CD4-positive, alpha-beta T cell treated with Interleukin-12 subunit alpha and Interleukin-12 subunit beta, for 1 hour (primary cell): ENCODE measurements at places on chromosomes 2 and 18.
A peak's percentile ranks its signal among the peaks of the same experiment; 100 is the strongest.

DNA sequence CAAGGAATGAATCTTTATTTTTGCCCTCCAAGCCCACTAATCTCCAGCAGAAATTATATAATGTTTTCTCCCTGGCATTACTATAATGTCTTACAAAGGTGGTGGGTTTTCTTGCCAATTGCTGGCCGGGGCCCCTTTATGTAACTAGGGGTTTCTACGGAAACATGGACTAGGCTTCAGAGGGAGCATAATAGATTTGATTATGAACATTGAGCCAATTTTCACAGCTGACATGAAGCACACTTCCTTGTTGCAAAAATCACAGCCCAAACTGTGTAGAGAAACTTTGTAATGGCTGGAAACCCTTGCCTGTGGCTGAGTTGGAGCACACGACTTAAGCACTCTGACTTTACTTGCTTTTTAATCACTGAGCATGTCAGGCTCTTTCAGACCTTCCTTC, 3.8 kb upstream of the CYRIA start:
- DNase-seq: no peak

GRCh38 chr2:36441816-36442215, 86.2 kb downstream of the CRIM1 start:
- DNase-seq: no peak

GRCh38 chr2:201158111-201158929, 24.6 kb upstream of the CASP10 start:
- DNase-seq: peak; percentile 73

DNA sequence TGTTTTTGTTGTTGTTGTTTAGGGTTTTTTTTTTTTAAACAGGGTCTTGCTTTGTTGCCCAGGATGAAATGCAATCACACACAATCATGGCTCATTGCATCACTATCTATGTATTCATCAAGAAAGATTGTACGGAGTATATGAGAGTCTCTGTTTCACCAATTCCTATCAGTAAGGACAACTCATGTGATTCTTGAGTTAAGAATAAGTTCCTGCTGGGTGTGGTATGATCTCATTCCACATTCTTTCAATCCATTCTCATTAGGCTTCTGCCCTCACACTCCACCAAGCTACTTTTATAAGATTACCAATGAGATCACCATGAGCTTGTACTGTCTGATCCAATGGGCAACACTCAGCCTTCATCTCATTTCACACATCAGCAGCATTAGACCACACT, 9.1 kb upstream of the AP1S3 start:
- no peak for DNase-seq

DNA sequence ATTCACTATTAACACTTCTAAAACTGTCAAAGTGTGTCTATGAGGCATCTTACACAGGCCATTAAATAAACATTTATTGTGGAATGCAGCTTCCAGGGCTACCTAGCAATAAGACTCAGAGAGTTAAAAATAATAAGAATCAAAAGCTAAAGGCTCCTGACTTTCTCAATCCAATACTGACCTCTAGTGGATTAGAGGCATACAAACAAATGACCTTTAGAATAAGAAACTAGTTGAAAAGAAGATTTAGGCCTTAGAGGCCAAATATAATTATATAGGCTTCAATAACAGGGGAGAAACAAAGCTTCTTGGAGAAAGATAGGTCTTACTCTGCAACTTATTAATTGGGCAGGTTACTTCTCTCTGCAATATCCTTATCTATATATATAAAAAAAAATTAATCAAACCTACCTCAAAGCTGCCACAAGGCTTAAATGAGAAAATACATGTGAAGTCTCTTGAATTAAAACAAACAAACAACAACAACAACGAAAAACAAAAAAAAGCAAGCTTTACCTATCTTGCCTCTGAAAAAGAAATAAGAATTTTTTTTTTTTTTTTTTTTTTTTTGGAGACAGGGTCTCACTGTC, 246.1 kb downstream of the EXOC6B start:
- DNase-seq: peak; percentile 29

DNA sequence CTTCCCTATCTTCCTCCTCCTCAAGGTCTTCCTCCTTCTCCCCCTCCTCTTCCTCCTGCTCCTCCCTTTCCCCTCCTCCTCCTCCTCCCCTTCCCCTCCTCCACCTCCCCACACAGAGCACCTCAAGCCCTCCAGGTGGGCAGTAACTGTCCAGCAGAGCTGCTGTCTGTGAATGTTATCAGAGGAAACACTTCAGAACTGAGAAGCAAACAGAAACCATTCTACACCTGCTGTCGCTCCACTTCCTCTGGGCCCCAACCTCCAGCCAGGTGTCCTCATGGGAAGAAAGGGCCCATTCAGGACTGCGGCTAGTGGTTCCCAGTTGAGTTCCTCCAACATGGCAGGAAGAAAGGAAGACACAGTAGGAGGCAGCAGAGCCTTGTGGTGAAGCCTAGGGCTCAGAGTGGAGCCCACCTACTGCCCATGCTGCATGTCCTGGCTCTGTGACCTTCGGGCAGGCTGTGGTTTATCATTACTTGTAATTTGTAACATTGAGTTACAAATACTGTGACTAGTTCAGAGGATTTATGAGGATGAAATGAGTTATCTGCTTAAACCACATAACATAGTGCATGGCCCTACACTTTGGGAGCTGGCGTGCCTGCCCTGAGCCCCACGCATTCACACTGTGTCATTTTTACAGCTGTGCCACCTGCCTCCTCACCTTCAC, 165.9 kb upstream of the ID2 start:
- peak; percentile 22 for DNase-seq

GRCh38 chr2:47015206-47015605, 99.6 kb upstream of the MCFD2 start:
- DNase-seq: no peak

- DNase-seq: no peak
These were observed 864 bp downstream of the KLHL29 start for GRCh38 chr2:23385748-23386338.

GRCh38 chr2:40030456-40030975, 251.5 kb upstream of the THUMPD2 start:
- DNase-seq: no peak

DNA sequence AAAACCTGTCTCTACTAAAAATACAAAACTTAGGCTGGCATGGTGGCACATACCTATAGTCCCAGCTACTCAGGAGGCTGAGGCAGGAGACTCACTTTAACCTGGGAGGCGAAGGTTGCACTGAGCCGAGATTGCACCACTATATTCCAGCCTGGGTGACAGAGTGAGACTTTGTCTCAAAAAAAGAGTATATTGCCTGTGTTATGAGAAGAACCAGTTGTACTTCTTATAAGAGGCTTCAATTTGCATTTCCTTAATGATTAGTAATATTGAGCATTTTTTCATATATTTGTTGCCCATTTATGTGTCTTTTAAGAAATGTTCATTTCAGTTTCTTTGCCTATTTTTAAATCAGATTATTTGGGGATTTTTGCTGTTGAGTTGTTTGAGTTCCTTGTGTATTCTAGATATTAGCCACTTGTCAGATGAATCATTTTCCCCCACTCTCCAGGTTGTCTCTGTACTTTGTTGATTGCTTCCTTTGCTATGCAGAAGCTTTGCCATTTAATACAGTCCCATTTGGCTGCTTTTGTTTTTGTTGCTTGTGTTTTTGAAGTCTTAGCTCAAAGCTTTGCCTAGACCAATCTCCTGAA, 75.8 kb upstream of the LRPPRC start:
- DNase-seq: no peak

DNA sequence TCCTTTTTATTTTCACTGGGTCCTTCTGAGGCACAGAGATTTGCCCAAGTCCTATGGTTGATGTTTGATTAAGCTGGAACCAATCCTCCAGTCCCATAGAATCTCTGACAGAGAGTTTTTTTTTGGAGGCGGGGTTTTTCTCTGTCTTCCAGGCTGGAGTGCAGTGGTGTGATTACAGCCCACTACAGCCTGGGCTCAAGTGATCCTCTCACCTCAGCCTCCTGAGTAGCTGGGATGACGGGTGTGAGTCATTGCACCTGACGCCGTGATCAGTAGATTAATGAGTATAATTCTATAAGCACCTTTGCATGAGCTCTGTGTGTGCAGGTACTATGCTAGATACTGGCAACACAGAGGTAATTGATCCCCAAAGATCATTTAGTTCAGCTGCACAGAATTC, 15.3 kb upstream of the TRPM8 start:
- DNase-seq: no peak

- DNase-seq: no peak
These were observed 29.3 kb downstream of the MBP start for GRCh38 chr18:77103187-77103850.

DNA sequence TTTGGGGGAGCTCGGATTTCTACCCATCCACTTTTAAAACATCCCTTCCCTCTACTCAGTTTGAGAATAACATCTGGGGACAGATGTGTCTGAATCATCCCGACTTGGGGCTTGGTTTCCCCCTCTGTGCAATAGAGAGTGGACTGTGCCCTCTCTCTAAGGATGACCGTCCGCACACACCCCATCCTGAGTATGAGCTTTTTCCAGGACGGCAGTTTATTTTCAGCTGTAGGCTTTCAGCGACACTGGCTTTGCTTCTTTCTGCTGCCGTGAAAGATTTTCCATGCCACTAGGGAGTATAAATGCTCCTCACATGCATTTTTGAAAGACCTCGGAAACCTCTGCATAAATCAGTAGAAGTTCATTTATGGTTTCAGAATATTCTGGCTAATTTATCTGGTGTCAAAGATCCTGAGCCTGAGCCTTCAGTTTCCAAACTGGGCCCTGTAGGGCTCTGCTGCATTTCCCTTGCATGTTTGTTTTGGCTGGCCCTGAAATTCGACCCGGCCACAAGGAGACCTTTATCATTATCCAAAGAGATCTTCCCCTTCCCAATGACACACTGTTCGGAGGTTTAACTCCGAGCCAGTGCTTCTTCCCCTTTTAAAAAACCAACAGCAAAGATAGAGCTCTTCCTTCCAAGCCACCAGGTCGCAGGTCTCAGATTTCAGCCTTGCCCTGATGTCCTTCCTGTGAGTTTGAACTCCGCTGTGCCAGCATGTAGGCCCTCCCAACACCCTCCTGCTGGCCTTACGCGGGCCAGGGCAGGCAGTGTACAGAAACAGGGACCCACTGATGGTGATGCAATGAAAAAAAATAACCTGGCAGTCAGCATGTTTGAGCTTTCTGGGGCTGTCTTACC, 53.3 kb downstream of the FECH start:
- DNase-seq: no peak

GRCh38 chr2:85253890-85254289, 73.9 kb downstream of the TGOLN2 start:
- DNase-seq: no peak

GRCh38 chr2:134713176-134713575, 5.6 kb downstream of the TMEM163 start:
- no peak for DNase-seq

GRCh38 chr2:164009756-164010337, 274.0 kb upstream of the FIGN start:
- no peak for DNase-seq

GRCh38 chr2:174062934-174063333, 97.8 kb upstream of the SP3 start:
- no peak for DNase-seq

GRCh38 chr2:53784436-53784835, 2.3 kb downstream of the ASB3 start:
- no peak for DNase-seq

- DNase-seq: no peak
These were observed 50.4 kb upstream of the PPM1B start for GRCh38 chr2:44118257-44118656.

DNA sequence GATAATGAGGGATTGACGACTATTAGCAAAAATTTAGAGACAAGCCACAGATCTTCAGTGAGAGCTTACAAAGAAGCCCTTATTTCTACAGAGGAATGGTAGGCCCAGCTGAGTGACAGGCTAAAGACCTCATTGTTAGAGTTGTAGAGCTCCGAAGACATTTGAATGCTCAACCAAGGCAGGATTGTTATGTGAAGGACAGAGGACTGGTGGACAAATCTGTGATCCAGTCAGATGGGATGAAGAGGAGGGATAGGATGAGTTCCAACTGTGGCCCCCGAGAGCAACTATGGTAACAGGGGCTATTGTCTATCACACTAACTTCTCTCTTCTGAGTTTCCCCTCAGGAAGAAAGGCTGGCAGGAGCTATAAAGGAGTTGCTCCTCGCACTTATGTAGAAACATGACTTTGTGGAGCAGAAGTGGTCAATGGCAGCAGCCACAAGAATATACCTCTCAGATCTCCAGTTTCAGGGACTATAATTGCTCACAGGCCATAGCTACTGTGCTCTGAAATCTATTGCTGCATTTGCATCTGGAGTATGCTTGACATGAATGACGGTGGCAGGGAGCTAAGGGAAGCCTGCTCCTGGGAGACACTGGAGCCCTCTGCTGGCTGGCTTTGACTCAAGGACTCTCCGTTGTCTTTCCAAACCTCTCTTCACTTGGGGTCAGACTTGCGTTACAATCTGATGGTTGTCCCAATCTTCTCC, 50.3 kb upstream of the GREB1L start:
- no peak for DNase-seq

DNA sequence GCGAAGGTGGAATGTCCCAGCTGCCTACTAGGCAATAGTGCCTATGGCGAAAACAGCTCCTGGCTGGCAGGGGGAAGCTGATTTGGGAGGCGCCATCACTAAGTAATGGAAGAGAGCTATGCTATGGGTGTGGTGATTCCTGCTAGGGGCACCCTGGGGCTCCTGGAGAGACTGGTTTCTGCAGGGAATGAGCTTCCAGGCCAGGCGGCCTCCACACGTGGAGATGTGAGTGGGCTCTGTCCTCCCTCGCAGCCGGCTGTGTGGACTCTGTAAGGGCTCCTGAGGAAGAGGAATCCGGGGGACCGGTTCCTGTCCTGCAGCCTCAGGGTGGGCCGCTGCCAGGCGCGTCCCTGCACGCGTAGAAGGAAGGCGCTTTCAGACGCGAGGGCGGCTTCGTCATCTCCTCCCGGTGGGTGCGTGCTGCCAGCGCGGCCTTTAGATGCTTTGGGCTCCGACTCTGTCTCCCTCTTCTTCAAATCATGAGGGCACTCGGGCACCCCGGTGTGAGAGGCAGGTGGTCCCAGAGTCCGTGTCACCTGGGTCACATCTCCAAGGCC, 55.5 kb upstream of the ANKRD62 start:
- DNase-seq: no peak

DNA sequence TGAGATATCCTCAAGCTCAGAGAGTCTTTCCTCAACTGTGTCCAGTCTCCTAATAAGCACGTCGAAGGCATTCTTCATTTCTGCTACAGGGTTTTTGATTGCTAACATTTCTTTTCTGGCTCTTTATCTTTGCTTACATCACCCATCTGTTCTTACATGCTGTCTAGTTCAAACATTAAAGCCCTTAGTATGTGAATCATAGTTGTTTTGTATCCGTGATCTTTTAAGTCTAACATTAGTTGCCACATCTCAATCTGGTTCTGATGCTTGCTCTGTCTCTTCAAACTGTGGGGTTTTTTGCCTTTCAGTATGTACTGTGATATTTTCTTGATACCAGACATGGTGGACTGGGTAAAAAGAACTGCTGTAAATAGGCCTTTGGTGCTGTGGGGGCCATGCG, 235.2 kb downstream of the SH3RF3 start:
- DNase-seq: no peak

GRCh38 chr18:43664487-43665008, 387.3 kb upstream of the SYT4 start:
- no peak for DNase-seq

- no peak for DNase-seq
These were observed 276.4 kb upstream of the CXCR4 start for GRCh38 chr2:136394136-136395060.

GRCh38 chr18:28875059-28875458, 698.1 kb upstream of the CDH2 start:
- DNase-seq: no peak
